ENCODE measurements at places on chromosomes 12 and 14.

DNA sequence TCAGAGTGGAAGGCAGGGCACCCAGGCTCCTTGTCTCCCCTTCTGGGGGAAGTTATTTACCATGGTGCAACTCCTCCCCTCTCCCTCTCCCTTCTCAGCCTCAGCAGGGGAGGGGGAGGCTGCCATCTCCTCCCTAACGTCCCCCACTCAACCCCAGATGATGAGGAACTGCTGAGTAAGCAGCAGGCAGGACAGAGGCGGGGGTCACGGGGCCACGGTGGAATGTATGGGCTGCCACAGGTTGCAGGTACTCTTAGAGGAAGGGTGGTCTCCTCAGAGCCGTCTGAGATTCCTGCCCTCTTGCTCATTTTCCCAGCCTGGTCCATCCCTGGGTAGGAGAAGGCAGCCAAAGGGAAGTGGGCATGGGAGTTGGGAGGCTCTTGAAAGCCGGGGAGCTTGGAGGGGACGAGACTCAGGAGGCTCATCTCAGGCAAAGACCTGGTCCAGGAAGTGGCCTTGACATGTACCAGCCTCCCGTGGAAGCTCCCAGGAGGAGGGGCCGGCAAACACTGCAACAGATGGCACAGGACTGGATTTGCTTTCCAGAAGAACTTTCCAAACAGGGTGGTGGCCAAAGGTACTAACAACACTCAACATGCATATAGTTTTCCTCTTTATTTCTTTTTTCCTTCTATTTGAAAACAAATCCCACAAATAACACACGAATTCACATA lies 19.0 kb downstream of the RIN3 start:
- DNase-seq = no peak

DNA sequence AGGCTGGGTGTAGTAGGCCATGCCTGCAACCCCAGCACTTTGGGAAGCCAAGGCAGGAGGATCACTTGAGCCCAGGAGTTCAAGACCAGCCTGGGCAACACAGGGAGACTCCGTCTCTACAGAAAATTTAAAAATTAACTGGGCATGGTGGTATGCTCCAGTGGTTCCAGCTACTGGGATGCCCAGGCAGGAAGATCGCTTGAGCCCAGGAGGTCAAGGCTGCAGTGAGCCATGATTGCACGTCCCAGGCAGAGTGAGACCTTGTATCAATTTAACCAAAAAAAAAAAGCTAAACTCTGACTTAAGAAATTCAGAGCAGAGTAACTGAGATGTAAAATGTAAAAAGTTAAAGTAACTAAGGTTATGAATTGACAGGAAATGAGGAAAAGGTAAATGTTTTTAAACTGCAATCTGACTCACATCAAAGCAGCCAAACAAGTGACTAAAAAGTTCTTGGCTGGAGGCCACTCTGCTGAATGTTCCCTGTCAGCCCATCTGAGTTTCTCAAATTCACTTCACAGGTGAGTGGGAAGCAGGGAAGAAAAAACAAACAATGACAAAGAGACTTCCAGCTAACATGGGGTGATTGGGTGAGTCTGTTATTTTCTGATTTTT lies 21.3 kb downstream of the PRKD1 start:
- DNase-seq = no peak

DNA sequence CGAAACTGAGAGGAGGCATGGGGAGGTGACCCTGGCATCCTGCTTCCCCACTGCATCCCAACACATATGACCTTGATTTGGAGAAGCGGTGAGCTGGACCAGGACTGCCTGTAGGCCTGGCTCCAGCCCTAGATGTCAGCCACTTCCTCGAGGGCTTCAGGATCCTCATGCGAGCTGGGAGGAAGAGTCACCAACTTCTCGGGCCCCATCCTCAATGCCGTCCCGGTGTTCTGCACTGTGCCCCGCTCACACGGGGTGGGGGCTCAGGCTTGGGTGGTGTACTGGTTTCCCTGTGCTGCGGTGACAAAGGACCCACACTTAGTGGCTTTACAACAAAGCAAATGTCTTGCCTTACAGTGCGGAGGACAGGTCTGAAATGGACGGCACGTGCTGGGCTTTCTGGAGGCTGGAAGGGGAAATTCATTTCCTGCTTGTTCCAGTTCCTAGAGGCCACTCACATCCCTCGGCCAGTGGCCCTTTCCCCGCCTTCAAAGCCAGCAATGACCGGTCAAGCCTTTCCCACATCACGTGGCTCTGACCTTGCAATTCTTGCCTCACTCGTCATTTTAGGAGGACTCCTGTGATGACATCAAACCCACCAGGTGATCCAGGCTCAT lies 298.1 kb upstream of the RTL1 start:
- DNase-seq = no peak

GRCh38 chr12:119649202-119649808 lies 18.6 kb upstream of the PRKAB1 start:
- DNase-seq = no peak

DNA sequence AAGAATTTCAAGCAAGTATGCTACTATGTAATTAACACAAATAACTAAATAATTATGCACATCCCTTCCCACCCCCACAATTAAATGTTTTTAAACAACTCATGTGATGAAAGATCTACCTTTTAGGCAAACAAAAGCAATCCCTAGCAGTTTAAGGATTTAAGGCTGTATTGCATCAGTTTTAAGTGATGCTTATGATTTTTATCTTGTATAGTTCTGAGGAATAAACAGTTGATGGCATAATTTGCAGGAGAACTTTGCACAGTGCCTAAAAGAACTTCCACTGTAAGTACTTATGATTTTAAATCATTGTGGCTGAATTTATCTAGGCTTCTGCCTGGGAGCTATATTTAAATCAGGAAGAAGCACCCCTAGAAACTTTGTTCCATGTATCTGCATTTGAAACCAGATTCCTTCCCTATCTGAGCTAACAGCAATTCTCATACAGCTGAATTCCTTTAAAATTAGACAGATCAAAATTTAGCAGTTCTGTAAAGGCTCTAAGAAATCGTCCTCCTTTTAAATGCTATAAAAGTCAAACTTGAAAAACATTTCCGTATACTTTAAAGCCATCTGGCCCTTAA lies 388.6 kb downstream of the BCAT1 start:
- no peak for DNase-seq

DNA sequence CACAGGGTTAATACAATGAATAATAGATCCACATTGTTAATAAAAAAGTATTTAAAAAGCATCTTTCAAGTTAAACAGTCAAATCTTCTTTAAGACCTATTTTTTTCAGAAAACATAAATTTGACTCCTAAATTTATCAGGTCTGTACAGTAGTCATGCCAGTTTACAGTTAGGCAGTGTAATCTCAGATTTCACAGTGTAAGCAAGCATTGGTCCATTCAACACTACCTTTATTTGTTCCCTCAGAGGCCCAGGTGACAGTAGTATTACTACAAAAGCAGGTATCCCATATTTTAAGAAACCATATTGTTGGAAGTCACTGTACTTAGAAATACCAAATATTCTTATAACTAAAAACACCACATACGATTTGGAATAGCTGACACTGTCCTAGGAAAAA lies 6.1 kb downstream of the ATP2B1 start:
- DNase-seq = no peak

DNA sequence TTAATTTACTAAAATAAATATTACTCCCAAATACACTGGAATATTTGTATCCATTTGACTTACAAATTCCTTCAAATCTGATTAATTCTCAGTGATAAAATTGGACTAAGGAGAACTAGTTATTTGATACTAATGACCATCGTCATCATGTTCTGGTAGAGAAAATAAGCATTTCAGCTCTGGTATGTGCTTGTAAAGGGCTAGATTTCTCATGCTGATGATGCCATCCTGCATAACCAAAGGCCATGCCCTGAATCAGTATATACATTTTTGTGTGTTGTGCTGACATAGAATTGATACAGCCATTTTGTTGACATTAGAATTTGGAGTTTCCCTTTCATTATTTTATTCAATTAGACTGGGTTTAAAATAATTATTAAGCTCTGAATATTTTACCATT lies 148.9 kb downstream of the PCNX1 start:
- no peak for DNase-seq

- no peak for DNase-seq
Measured at GRCh38 chr14:56494167-56494566, 85.4 kb upstream of the TMEM260 start.

GRCh38 chr14:71591929-71592328 lies 340.3 kb upstream of the RGS6 start:
- DNase-seq = no peak

- no peak for DNase-seq
Measured at GRCh38 chr12:126353604-126354003, 1288.4 kb downstream of the AACS start.

DNA sequence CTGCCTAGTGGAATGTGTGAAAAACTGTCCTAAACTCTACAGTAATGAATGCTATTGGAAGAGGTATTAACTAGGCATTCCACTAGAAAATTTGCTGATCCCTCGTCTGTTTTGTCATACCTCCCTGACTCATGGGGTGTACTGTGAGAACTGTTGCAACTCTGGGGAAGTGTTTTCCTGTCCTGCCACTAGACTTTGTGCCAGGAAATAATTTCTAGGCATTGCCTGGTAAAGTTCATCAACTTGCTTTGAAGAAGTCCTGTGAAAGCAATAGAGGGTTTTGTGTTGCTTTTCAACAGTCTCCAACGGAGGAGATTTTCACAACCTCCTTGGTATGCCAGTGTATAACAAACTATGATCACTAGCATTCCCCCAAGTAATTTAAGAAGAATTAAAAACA lies 139.9 kb downstream of the AKAP6 start:
- DNase-seq = no peak

DNA sequence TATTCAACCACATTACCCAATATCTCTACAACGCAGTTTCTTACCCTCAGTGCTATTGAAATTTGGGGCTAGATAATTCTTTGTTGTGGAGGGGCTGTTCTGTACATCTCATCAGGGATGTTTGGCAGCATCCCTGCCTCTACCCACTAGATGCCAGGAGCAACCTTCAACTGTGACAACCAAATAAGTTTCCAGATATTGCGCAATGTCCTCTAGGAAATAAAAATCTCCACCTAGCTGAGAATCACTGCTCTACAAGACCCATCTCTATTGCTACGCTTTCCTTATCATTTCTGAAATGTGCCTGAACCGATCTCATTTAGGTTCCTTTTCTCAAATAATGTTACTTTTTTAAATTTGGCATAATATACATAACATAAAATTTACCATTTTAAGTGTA lies 155.2 kb upstream of the G2E3 start:
- DNase-seq = no peak

GRCh38 chr12:2891240-2892053 lies 756 bp downstream of the TULP3 start:
- peak; percentile 50 for DNase-seq

DNA sequence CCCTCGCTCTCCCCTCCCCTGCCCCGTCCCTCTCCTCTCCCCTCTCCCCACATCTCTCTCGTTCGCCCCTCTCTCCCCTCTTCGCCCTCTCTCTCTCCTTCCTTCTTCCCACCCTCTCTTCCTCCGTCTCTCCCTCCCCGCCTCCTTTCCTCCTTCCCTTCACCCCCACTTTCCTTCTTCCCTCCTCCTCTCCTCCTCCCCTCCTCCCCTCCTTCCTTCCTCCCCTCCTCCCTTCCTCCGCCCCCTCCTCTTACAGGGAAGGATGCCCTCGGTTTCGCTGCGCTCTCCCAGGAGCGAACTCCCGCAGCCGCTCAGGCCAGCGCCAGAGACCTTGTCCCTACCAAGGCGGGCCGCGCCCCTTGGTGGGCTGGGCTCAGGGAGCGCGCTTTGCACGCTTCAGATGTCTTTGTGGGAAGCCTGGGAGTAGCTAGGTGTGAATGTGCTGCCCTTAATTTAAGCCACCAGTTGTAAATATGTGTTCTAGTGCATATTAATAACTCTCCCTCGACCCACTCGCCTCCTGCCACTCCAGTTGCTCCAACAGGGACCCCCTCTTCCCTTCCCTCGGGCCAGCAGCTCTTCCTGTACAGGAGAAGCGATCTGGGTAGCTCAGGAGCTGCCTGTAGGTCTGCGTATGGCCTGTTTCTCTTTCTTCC lies 13.3 kb upstream of the MAP3K9 start:
- DNase-seq = peak; percentile 53

DNA sequence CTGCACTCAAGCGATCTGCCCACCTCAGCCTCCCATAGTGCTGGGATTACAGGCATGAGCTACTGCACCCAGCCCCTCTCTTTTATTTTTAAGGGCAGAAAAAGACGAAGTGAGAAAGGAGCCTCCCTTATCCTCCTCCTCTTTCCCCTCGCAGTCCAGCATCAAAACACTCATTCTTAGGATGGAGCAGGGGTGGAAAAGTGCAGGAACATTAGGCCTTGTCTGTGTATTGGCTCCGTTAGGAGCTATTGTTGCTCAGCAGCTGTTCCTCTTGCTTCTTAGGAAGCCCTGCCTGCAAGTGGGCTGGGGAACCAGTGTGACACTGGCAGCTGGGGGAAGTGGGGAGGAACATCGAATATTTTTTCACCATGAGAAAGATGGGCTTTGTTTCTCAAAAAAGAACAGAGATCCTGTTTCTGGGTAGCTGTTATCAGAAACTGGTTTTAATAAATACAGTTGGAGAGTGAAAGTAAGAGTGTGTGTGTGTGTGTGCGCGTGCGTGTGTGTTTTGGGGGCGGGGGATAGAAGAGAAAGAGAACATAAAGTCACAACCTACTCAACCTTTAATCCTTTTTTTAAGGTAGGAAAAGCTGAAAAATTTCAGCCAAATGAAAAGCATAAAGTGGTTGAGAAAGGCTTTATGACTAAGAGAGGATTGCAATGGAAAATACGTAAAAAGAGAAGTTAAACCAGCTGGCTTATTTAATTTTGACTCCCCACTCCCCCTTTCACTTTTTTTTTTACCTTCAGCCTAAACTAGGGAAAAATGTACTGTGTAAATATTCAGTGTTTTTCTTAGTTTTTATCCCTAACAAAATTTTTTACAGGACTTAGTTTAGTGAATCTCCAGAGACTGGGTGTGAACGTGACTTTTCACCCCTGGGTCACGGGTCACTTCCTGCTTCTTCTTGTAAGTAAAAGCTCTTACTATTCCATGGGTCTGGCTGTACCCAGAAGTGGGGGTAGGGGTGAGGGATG lies 197.2 kb upstream of the PLEKHG7 start:
- peak; percentile 65 for DNase-seq

- peak; percentile 50 for DNase-seq
Measured at GRCh38 chr14:75648066-75648838, 12.4 kb downstream of the ERG28 start.

DNA sequence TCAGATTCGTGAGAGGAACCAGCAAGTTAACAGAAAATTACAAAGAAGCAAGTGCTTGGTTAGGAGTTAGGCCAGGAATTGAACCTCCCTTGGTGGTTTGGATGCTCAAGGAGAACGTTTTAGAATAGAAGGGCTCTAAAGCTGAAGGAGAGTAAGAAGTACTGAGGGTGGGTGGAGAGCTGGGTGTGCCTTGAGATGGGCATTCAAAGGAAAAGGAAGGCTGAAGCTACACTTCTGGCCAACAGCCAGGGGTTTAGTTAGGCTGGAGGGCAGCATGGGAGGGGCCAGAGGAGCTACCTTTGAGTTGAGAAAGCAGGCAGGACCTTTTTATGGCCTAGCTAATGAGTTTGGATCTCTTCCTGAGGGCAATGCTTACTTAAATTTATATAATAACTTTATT lies 421.2 kb downstream of the CCDC91 start:
- DNase-seq = no peak

DNA sequence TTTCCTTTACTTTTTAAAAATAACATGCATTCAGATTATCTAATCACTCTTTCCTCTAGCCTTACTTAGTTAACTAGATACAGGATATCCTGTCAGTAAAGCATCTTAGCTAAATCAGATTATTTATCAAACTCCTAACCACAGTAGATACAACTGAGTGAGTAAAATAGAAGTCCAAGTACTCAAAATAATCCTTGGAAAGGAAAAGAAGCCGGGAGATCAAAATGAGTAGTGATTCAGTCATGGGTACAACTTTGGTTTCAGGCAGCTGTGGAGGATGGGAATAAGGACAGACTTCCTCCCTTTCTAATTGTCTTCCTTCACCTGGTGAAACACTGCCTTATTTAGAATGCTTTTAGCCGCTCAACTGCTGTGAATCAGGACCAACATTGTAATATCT lies 29.4 kb downstream of the GNG2 start:
- DNase-seq = no peak

Data from heart right ventricle (tissue), 16 donors.